ENCODE measurements at places on chromosomes 5 and 9.

DNA sequence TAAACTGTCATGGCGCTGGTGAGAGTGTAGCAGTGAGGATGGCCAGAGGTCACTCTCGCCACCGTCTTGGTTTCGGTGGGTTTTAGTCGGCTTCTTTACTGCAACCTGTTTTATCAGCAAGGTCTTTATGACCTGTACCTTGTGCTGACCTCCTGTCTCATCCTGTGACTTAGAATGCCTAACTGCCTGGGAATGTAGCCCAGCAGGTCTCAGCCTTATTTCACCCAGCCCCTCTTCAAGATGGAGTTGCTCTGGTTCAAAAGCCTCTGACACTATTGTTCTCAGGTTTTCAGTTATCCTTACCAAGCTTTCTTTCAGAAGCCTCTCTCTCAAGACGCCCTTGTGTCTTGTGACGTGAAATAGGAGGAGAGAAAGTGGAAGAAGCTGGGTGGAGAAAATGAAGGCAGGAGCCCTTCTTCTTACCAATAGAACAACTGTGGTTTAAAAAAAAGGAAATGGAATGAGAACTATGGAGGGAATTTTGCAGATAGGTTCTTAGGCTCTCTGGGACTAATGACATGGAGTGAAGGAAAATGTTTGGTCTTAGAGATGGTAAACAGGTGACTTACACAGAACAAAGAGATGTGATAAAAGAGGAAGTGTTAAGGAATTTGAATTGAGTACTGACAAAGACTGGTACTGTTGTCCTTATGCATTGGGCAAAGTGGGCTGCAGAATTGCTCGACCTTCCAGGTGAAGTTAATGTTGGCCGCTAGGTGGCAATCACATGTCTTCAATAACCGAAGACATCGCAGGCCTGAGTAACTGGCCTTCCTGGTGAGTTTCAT lies 133.3 kb upstream of the RAI14 start:
- H3K27ac ChIP-seq: no peak overlapping the region
- peaks cover 6% of the 10 kb centered on the region for H3K27me3 ChIP-seq
- H3K36me3 ChIP-seq: no peaks in the 10 kb centered on the region
- DNase-seq: peak; percentile 83
- H3K4me3 ChIP-seq: no peak overlapping the region
- no peaks in the 10 kb centered on the region for H3K4me1 ChIP-seq

GRCh38 chr5:31083364-31083763 lies 110.1 kb upstream of the CDH6 start:
- H3K36me3 ChIP-seq: no peaks in the 10 kb centered on the region
- no peaks in the 10 kb centered on the region for H3K4me1 ChIP-seq
- H3K27me3 ChIP-seq: no peaks in the 10 kb centered on the region
- DNase-seq: no peak
- no peak overlapping the region for H3K4me3 ChIP-seq

DNA sequence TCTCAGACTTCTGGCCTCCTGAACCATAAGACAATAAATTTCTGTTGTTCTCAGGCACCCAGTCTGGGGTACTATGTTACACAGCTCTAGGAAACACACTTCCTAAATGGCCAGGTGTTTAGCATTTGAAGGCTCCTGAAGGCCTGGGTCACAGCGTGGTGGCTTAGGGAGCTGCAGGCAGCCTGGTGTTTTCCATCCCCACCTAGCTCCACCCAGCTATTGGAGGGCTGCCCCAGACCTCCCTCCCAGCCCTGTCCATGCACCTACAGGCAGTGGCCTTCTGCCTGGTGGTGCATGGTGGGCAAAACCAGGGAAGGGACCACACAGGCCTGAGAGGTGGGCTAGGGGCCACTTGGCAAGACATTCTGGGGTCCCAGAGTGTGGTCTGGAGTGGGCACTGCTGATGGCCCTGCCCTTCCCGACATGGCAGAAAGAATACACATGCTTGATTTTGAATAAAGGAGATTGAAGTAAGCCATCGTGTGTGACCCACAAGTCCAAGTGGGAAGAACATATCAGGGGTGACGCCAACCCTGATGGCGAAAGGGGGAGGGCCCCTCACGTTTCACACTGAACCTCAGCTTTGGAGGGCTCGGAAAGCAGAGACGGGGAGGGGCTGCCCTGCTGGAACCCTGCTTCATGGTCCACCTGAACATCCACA lies 1.3 kb upstream of the SUSD3 start:
- peaks cover 31% of the 10 kb centered on the region for H3K4me1 ChIP-seq
- DNase-seq: no peak
- peak overlapping the region; percentile 36 for H3K4me3 ChIP-seq
- H3K36me3 ChIP-seq: peaks cover 6% of the 10 kb centered on the region

GRCh38 chr9:113293285-113293878 lies 9.8 kb downstream of the RNF183 start:
- no peak overlapping the region for H3K4me3 ChIP-seq
- no peak overlapping the region for H3K27ac ChIP-seq
- no peaks in the 10 kb centered on the region for H3K27me3 ChIP-seq
- H3K36me3 ChIP-seq: peaks cover 39% of the 10 kb centered on the region
- peaks cover 7% of the 10 kb centered on the region for H3K4me1 ChIP-seq

- no peaks in the 10 kb centered on the region for H3K36me3 ChIP-seq
- DNase-seq: no peak
- H3K4me3 ChIP-seq: no peak overlapping the region
- H3K27me3 ChIP-seq: no peaks in the 10 kb centered on the region
- H3K4me1 ChIP-seq: no peaks in the 10 kb centered on the region
Measured at GRCh38 chr5:168086746-168087145, 204.7 kb upstream of the WWC1 start.

DNA sequence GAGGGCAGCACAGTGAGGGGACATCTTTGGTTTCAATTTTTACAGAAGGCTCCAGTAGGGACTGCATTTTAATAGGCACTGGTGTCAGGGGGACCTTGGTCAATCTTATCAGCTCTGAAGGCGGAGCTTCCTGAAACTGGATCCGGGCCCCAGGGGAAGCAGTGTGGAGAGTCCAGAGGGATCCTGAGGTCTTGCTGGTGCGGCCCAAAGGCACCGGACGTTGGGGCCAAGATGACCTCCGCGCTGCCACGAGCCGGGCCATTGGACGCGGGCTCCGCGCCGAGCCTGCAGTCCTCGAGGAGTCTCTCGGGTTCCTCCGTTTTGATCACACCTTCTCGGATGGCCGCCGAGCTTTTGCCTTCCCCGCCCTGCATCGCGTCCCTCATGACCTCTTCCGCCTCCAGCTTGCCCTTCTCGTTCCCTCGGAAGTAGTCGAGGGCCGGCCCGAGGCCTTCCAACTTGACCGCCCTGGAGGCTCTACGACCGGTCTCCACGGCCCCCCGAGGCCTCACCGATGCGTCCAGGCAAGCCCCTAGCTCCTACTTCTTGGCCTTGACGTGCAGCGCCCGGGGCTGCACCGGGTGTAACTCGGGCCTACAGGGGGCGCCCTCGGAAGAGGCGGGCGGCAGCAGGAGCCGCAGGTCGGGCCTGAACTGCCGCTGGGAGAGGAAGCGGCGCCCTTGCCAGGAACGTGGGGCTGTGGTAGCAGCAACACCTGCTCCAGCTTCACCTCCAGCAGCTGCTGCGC lies 18.8 kb downstream of the C5orf52 start:
- DNase-seq: peak; percentile 62
- H3K27ac ChIP-seq: no peak overlapping the region
- no peaks in the 10 kb centered on the region for H3K4me1 ChIP-seq
- H3K4me3 ChIP-seq: no peak overlapping the region

Measured in activated CD4-positive, alpha-beta T cell treated with anti-CD3 and anti-CD28 coated beads, Interleukin-2, amount 10 ng/mL, durations not matched to agents 24 days and 14 days (primary cell).